ENCODE measurements at places on chromosomes 3 and 15.

DNA sequence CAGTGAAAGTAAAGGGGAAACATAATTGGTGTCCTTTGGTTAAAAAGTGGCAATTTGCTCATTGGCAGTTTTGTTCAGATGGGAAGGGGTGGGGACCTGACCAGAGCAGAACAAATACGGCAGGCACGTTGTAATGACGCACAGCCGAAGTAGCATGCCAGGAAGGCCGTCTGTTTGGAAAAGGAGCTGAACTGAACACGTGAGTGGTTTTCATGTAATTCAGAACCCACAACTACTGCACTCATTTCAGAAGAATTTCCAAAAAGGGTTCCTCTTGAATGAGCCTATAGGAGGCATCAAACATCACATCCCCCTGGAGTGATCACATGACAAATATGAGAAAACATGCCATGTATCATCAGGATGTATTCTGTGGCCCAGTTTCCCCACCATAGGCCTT is 42.9 kb upstream of the LMCD1 start:
- DNase-seq, result no peak

DNA sequence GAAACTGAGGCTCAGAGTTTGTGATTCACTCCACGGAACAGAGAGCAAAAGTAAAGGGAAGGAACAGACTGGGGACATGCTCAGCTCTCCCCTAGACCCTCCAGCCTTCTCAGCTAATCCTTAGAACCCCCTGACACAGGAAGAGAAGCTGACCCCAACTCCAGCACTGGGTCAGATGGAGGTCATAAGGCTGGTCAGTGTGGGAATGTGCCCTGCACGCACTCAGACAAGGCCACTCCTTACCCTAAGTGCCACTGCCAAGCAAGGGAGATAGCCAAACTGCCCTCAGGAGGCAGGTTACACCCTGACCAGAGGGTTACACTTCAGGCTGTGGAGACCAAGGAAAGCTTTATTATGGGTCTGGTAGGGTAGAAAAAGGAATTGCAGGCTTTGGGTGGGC is 1.2 kb downstream of the RPL29 start:
- DNase-seq, result no peak

DNA sequence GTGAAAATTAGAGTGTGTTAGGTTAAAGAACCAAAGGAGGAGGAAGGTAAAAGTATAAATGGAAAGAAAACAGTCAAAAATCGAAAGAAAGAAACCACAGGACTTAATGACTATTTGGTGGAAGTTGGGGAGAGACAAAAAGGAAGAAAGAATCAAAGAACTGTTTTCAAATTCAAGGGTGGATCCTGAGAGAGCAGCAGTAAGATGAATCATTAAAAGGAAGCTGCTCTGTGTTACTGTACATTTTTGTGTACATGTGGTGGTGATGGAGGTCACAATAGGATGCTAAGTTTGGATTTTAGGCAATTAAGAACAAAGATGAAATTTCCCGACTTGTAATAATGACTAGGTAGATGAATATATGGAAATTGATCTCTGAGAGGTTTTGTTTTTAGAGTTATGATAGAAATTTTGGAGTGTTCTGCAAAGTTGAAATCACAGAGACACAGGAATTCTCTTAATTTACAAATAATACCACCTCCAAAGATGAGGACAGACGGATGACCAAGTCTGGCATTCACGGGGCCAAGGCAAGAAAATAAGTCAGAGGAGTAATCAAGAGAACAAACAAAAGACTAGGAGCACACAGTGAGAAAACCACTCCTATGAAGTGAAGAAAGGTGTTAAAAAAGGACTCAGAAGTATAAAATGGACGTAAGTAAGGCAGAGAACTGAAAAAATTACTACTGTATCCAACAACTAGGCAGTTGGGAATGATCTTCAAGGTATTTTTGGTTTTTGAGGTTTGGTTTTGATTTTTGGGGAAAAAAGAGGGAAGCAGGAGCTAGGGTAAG is 7.1 kb downstream of the DHX36 start:
- no peak for DNase-seq

DNA sequence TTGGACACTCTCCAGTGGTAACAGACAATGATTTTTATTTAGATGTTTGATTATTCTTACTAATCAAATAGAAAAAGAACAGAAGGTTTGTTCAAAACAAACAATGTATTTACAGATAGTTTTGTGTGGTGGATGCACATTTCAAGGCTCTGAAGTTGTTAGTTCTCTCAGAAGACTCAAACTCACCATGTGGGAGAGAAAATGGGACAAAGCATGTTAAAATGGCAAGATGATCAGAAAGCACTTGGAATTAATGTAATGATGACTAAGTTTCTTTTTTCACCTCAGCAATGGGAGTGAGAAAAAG is 450.5 kb upstream of the KCNMB2 start:
- DNase-seq, result no peak

GRCh38 chr3:52277071-52277964 is 1.1 kb downstream of the WDR82 start:
- no peak for DNase-seq

GRCh38 chr3:71310359-71310979 is 273.1 kb downstream of the FOXP1 start:
- DNase-seq, result no peak

GRCh38 chr15:51841406-51842040 is 12.1 kb downstream of the TMOD3 start:
- no peak for DNase-seq

GRCh38 chr3:119781330-119782198 is at the start of gene NR1I2:
Gene NR1I2, plus strand, starts transcription at chr3:119782101.
- no peak for DNase-seq

- DNase-seq, result no peak
Observed at GRCh38 chr15:36886701-36887100, 213.6 kb downstream of the MEIS2 start.

GRCh38 chr3:186362988-186363387 is 954 bp upstream of the DGKG start:
- no peak for DNase-seq

DNA sequence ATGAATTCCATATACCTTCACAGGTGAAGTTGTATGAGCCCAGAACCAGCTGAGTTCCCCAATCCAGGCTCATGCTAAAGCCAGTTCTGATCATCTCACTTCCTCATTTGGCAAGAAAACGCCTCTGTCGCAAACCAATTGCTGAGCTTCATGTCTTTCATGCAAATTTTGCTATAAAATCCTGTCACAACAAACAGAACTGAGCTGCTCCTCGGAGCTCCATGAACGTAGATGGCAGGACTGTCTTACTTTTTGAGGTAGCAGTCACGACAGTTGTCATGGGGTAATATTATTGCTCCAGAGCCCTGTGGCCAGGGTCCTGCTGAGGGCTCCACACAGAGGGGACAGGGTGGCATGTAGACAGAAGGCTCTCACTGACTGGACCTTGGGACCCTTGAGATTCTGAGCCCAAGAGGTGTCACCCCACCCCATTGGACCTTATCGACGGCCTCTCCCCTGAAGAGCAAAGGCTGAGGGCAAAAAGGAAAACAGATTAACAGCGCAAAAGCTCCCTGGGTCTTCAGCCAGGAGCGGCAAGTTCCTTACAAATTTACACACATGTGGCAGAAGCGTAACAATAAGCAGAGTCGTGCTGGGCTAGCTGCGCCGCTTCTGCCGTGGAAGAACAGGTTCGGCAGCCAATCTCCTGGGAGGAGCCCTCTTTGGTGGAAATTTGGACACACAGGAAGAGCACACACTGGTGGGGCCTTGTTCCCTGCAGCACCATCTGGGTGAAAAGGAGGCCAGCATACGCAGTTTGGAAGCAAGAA is 249.2 kb downstream of the OPA1 start:
- no peak for DNase-seq

GRCh38 chr3:39278616-39278935 is 1.3 kb downstream of the CX3CR1 start:
- DNase-seq, result no peak

DNA sequence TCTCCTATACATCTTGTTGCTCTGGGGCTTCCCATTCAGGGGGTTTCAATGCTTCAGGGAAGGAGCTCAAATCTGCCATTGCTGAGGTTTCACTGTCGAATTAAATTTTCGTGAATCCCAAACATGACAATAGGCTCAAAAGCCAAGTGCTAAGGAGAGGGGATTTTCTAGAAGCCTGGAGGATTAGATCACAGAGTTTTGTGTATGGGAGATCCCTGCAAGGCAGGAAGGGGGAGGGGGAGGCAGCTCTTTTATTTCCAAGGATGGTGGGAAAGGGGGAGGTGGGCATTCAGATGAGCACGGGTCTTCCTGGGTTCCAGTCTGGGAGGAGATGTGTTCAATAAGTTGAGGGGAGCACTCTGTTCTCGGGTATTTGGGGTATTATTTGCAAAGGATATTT is 69.9 kb upstream of the DLG1 start:
- no peak for DNase-seq

- DNase-seq, result no peak
Observed at GRCh38 chr3:125381743-125382142, 6.6 kb upstream of the ZNF148 start.

DNA sequence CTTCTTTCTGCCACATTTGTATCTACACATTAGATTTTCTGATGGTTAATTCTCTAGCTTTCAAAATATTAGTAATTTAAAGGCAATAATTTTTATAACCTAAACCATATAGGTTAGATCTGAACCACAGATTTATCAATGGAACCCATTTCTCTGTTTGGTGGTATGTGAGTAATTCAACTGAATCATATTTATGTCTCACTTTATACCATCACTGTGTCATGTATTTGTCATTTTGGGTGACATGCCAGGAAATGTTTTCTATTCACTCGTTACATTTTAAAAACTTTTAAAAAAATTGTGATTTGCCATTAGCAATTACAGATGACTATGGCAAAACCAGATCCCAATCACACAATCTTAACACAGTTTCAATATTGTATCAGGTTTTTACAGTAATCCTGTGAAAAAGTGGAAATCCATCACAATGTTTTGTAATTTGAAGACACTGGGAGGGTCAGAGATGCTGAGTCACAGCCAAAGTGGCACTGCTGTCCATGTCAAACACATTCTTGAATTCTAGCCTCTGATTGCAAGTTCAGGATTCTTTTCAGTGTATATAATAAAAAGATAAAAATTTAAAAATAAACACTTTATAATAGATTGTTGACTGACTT is 356.0 kb upstream of the RBMS3 start:
- DNase-seq, result no peak

GRCh38 chr3:156732261-156732660 is 57.9 kb downstream of the TIPARP start:
- DNase-seq, result no peak

DNA sequence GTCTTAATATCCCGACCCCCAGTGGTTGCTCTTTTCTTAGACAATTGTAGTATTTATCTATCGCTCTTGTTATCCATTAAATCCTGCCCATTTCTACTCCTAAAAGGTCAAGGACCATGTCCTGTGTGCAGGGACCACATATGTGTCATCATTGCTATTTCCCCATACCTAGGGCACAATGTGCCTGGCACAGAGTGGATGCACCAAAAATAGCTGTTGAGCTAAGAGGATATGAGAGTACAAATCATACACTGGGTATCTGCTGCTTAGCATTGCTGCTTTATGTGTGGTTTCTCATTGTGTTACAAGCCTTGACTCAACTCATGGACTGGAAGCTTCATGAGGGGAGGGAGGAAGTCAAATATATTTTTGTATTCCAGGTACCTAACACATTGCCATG is 3.4 kb upstream of the MITF start:
- no peak for DNase-seq

DNA sequence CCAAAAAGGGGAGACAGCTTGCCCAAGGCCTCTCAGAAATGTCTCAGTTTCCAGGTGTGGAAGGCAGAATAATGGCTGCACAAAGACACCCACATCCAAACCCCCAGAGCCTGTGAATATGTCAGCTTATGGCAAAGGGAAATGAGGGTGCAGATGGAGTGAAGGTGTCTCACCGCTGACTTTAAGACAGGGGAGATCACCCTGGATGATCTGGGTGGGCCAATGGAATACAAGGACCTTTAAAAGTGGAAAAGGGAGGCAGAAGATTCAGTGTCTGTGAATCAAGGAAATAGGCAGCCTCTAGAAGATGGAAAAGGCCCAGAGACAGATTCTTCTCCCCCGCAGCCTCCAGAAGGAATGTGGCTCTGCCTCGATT is 48.8 kb upstream of the ATP2B2 start:
- DNase-seq, result no peak

- DNase-seq, result no peak
Observed at GRCh38 chr15:43998607-43999006, 171.8 kb downstream of the WDR76 start.

DNA sequence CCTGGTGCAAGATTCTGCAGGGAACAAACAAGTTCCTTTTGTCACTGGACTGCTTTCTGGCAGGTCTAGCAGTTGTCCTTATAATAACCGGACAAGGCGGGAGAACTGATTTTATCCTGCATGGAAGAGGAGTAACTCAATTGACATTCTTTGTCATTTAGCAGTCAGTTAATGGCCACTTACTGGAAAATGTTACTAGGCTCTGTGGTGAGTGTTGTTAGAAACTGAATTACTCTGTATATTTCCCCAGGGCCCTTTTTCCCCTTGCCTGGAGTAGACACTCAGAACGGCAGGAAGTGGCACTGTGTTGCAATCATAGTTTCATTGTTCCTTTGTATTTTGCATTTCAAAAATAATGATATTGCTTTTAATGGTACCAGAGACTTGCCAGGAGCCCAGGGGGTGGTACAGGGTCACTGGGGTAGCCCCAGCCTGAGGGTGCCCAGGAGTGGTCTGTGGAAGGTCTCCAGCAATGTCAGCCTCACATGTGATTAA is 318.6 kb upstream of the LRRFIP2 start:
- no peak for DNase-seq

- DNase-seq, result no peak
Observed at GRCh38 chr15:61654002-61654740, 406.1 kb downstream of the VPS13C start.

DNA sequence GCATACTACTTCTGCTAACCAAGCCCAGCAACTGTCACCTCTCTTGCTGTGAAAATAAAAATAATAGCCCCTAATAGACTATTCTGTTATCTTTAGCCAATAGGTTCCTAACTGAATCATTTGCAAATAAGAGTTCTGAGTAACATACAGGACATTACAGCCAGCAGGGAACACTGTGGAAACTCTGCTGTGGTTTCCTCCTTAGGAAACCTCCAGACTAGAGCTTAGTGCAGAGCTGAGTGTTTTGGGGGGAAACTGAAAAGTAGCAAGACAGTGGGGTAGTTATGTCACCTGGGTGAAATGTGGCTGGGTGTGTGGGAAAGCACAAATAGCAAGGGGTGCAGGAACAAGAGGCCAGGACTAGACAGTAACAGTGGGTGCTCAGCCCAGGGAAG is 32.4 kb downstream of the DZIP1L start:
- DNase-seq, result no peak

GRCh38 chr15:45346381-45346780 is 32.0 kb downstream of the GATM start:
- no peak for DNase-seq

- no peak for DNase-seq
Observed at GRCh38 chr15:40944510-40945296, 8.6 kb upstream of the CHAC1 start.

Measured in NCI-H1694 (cell line).